Activated CD4-positive, alpha-beta T cell treated with anti-CD3 and anti-CD28 coated beads, Interleukin-2, amount 10 ng/mL, durations not matched to agents 7 days and 5 days (primary cell): ENCODE measurements at places on chromosomes 4 and X. TPM values are rescaled to one million over a fixed set of nuclear protein-coding genes. Genes with fewer than 3 reads are reported as not detected.

SAGE1 gene
- not detected for total RNA-seq

RHOH gene
- 134 TPM for total RNA-seq

POLN gene
- total RNA-seq: 3.3 TPM

SYP gene
- total RNA-seq: 2.5 TPM

RBMXL3 gene
- total RNA-seq: not detected

DNA sequence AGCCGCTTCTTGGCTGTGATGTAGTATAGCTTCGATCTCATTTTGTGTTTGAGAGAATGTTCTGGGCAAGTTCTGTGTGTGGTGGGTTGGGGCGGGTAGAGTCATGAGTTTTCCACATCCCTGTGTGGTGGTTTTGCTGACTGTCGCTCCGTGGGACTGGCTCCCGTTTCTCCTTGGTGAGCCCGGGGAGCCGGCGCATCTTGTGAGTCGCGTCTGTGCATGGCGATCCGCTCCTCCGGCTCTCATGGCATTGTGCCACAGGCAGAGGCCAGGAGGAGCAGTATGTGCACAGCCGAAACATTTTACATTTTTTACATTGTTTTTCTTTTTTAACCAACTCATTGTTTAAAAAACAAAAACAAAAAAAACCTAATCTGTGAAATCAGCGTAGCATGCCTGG, 27.7 kb upstream of the TBC1D14 start:
- no peak overlapping the region for H3K27ac ChIP-seq
- no peak overlapping the region for H3K4me3 ChIP-seq
- peaks cover 3% of the 10 kb centered on the region for H3K4me1 ChIP-seq

GRCh38 chr4:188143731-188144130, 4.5 kb downstream of the TRIML1 start:
- no peak overlapping the region for H3K27ac ChIP-seq
- no peaks in the 10 kb centered on the region for H3K36me3 ChIP-seq
- no peak overlapping the region for H3K4me3 ChIP-seq
- H3K27me3 ChIP-seq: no peaks in the 10 kb centered on the region
- no peaks in the 10 kb centered on the region for H3K4me1 ChIP-seq

GRCh38 chrX:136731207-136731782, 49.4 kb downstream of the ARHGEF6 start:
- H3K27me3 ChIP-seq: no peaks in the 10 kb centered on the region
- H3K4me1 ChIP-seq: peaks cover 54% of the 10 kb centered on the region
- peak overlapping the region; percentile 73 for H3K27ac ChIP-seq
- DNase-seq: no peak
- peaks cover 51% of the 10 kb centered on the region for H3K36me3 ChIP-seq
- H3K4me3 ChIP-seq: no peak overlapping the region

- DNase-seq: no peak
- no peaks in the 10 kb centered on the region for H3K27me3 ChIP-seq
- H3K27ac ChIP-seq: no peak overlapping the region
- H3K4me3 ChIP-seq: no peak overlapping the region
- H3K4me1 ChIP-seq: peaks cover 11% of the 10 kb centered on the region
- no peaks in the 10 kb centered on the region for H3K36me3 ChIP-seq
These were observed 192.5 kb downstream of the EDA start for GRCh38 chrX:69808375-69808774.

- H3K4me1 ChIP-seq: peaks cover 2% of the 10 kb centered on the region
- peak overlapping the region; percentile 31 for H3K27ac ChIP-seq
- no peak overlapping the region for H3K4me3 ChIP-seq
- peaks cover 2% of the 10 kb centered on the region for H3K27me3 ChIP-seq
- DNase-seq: peak; percentile 30
These were observed 137.9 kb upstream of the ZXDB start for GRCh38 chrX:57453901-57454300.

GRCh38 chr4:185255868-185256267, 46.5 kb downstream of the SNX25 start:
- H3K4me3 ChIP-seq: no peak overlapping the region
- H3K36me3 ChIP-seq: peaks cover 3% of the 10 kb centered on the region
- H3K27me3 ChIP-seq: no peaks in the 10 kb centered on the region
- H3K27ac ChIP-seq: no peak overlapping the region
- DNase-seq: no peak

DNA sequence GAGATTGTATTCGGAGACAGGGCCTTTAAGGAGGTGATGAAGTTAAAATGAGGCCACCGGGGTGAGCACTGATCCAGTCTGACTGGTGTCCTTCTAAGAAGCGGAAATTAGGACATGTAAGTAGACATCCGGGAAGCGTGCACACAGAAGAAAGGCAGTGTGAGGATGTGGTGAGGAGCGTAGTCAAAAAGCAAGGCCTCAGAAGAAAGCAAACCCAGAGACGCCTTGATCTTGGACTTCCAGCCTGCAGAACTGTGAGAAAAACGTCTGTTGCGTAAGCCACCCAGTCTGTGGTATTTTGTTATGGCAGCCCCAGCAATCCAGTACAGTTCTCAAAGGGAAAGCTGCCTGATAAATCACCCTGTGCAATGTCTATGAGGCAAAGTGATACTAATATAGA, 153.5 kb downstream of the KCNIP4 start:
- H3K27ac ChIP-seq: no peak overlapping the region
- H3K36me3 ChIP-seq: no peaks in the 10 kb centered on the region
- no peak for DNase-seq
- no peak overlapping the region for H3K4me3 ChIP-seq

DNA sequence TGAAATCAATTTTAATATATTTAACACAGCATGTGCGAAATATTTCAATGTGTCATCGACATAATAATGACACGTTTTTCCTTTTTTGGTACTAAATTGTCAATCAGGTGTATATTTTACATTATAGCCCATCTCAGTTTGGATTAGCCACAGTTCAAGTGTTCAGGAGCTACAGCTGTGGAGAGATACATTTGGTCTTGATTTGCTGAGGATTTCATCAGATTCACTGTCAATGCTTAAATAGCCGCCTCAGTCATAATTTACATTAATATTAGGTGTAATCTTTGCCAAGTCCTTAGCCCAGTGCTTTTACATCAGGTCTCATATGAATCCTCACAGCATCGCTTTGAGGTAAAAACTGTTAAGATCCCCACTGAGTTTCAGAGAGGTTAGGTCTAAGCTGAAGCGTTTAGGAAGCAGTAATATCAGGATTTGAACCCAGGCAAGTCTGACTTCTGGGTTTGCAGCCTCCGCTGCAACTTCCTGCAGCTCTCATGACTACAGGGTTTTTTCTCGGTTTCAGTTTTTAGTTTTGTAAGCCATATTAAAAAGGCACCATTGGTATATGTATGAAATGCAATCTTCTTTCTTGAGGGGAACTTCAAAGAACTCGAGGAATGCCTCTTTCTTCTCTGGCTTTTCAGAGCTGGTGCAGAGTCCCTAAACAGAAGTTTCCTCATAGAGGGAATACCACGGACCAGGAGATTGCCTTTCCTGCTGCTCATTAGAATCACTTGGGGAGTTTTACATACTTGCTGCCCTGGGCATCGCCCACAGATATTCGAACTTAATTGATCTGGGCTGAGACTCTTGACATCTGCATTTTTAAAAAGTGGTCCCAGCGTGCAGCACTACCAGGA, 6.4 kb downstream of the MTM1 start:
- H3K36me3 ChIP-seq: peaks cover 26% of the 10 kb centered on the region
- DNase-seq: peak; percentile 14
- no peaks in the 10 kb centered on the region for H3K27me3 ChIP-seq

- no peaks in the 10 kb centered on the region for H3K36me3 ChIP-seq
- H3K4me3 ChIP-seq: no peak overlapping the region
- peaks cover 13% of the 10 kb centered on the region for H3K27me3 ChIP-seq
- DNase-seq: no peak
- H3K4me1 ChIP-seq: peaks cover 1% of the 10 kb centered on the region
- H3K27ac ChIP-seq: no peak overlapping the region
These were observed 153.6 kb downstream of the RBMX2 start for GRCh38 chrX:130555341-130555740.

DNA sequence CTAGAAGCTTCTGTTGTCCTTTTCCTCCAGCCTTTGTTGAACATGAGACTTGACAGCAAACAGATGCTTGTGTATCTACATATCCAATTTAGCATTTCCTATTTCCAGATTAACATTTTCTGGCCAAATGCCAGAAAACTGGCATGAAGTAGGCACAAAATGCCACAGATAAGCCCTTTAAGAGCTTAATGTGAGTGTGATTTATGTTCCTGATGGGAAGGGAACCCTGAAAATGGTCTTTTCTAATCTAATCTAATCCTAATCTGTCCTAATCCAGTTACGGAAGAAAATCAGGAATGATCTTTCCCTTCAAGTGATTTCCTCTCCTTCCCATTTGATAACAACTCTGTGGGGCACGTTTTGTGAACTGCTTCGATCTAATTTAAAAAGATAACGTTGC, 133.0 kb upstream of the C1QTNF7 start:
- no peak for DNase-seq
- no peak overlapping the region for H3K27ac ChIP-seq
- H3K4me1 ChIP-seq: no peaks in the 10 kb centered on the region
- H3K36me3 ChIP-seq: no peaks in the 10 kb centered on the region

DNA sequence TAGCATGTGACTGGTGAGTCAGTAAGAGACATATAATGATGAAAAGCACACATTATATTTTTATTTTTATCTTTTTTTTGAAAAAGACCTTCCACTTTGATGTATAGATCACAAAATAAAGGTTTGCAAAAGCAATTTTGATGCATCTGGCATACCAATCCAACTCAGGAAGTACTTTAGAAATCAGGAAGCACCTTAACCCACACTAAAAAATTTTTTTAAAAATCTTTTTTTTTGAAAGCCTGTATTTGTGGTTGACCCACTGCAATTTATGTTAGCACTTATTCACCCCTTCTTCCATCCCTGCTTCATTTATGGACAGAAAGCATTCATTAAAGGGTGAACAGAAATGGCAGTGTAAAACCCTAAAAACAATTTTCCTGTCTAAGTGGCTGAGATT, 16.6 kb downstream of the TMEM255A start:
- no peaks in the 10 kb centered on the region for H3K36me3 ChIP-seq
- H3K27ac ChIP-seq: peak overlapping the region; percentile 14
- no peaks in the 10 kb centered on the region for H3K27me3 ChIP-seq
- H3K4me1 ChIP-seq: peaks cover 7% of the 10 kb centered on the region
- no peak overlapping the region for H3K4me3 ChIP-seq

DNA sequence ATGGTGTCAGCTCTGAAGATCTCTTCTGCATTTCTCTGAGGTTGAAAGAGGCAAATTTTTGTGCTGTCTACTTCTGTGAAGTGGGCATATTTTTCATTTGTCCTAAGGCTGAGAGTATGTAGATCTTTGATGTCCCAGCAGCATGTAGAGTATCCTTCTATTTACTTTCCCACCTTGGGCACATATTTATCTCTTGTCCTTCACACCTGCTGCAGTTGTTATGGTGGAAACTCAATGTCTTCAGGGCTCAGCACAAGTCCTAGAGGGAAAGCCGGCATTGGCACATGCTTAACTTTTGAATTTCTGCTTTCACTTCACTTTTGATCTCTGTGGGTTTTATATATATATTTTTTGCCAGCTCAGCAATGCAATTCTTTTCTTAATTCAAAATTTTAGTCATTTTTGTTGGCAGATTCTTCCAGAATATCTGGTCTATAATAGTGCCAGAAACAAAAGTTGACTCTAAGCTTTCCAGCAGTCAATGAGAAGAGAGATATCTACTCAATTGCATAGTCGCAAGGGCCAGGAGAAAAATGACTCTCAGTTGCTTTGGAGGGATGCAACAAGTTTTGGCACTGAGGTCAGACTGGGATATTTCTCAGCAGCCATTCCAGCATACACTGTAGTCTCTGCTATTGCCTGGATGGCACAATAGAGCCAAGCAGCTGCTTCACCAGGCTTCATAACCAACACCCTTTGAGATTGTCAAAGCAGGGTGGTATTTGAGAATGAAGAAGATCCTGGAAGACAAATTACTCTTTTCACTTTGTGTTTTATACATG, 127.8 kb upstream of the FAT1 start:
- H3K27ac ChIP-seq: no peak overlapping the region
- H3K36me3 ChIP-seq: no peaks in the 10 kb centered on the region
- no peak overlapping the region for H3K4me3 ChIP-seq
- H3K4me1 ChIP-seq: no peaks in the 10 kb centered on the region
- no peak for DNase-seq

GRCh38 chr4:149168645-149169044, 647.0 kb downstream of the IQCM start:
- H3K4me3 ChIP-seq: no peak overlapping the region
- DNase-seq: no peak
- no peaks in the 10 kb centered on the region for H3K36me3 ChIP-seq
- no peak overlapping the region for H3K27ac ChIP-seq

- DNase-seq: no peak
- H3K27me3 ChIP-seq: no peaks in the 10 kb centered on the region
- H3K36me3 ChIP-seq: peaks cover 54% of the 10 kb centered on the region
- peaks cover 26% of the 10 kb centered on the region for H3K4me1 ChIP-seq
- no peak overlapping the region for H3K27ac ChIP-seq
- H3K4me3 ChIP-seq: no peak overlapping the region
These were observed 118.6 kb downstream of the PTTG2 start for GRCh38 chr4:38078590-38079421.

DNA sequence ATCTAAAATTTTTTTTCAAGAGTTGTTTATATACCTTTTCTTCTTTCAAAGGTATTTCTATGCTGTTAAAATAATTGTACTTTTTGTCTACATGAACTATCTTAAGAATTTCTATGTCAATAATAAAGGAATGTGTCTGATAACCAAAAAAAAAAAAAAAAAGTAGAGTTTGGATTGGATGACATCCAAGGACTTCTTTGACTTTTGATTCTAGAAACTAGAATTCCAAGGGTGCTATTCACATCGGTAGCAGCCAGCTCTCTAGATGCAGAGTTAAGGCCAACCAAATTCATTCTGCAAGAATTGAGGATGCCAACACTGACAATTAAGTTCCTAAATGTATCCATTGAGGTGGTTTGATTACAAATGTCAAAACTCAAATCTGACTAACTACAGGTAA, 42.0 kb upstream of the PRKG2 start:
- no peaks in the 10 kb centered on the region for H3K36me3 ChIP-seq
- DNase-seq: no peak
- no peak overlapping the region for H3K27ac ChIP-seq
- H3K4me3 ChIP-seq: no peak overlapping the region

DNA sequence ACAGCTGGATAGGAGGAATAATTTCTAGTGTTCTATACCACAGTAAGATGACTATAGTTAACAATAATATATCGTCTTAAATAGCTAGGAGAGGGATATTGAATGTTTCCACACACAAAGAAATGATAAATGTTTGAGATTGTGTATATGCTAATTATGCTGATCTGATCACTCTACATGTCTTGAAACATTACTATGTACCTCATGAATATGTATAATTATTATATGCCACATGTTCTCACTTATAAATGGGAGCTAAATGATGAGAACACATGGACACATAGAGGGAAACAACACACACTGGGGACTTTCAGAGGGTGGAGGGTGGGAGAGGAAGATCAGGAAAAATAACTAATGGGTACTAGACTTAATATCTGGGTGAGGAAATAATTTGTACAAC, 53.2 kb upstream of the MAGEA4 start:
- no peaks in the 10 kb centered on the region for H3K4me1 ChIP-seq
- no peak for DNase-seq
- H3K36me3 ChIP-seq: no peaks in the 10 kb centered on the region
